ENCODE measurements at places on chromosomes 7 and 10. TPM values are rescaled to one million over a fixed set of nuclear protein-coding genes. Genes with fewer than 3 reads are reported as not detected.

DNA sequence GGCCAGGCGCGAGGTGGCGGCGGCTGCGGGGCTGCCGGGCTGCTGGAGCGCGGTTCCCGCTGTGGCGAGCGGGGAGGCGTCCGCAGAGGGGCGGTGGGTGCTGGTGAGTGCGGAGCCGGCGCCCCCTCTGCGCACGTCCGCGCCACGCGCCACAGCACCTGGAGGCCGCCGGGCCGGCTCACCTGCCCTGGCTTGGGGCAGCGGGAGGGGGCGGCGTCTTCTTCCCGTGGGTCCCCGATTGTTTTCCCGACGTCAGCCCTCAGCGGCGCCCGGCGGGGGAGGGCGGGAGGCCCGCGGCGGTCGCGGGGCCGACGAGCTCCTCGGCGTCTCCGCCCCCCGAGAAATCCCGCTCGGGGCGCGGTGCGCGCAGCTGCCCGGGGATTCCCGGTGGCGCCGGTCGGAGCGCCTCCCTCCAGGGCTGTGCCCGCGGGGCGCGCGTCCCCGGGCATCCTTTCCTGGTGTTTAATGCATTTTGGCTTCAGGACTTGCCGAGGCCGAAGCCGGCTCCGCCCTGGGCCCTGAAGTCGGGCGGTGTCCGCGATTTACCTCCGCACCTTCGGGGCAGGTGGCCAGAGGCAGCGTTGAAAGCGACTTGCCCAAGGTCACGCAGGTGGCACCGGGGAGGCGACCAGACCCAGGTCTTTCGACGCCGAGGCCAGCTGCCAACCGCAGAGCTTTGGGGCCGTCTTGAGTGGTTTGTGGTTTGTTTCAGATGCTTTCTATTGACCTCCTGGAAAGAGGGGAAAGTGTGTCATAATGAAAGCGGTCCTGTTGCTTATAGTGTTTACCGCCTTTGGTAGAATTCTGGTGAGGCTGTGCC, 561 bp downstream of the PLEKHA1 start:
- peak; percentile 29 for DNase-seq

- DNase-seq: no peak
Observed at GRCh38 chr7:77316219-77316978, 99.8 kb downstream of the GSAP start.

GRCh38 chr7:273327-273726, 16.6 kb upstream of the FOXL3 start:
- no peak for DNase-seq

- no peak for DNase-seq
Observed at GRCh38 chr10:75910032-75910431, 478.6 kb downstream of the LRMDA start.

DNA sequence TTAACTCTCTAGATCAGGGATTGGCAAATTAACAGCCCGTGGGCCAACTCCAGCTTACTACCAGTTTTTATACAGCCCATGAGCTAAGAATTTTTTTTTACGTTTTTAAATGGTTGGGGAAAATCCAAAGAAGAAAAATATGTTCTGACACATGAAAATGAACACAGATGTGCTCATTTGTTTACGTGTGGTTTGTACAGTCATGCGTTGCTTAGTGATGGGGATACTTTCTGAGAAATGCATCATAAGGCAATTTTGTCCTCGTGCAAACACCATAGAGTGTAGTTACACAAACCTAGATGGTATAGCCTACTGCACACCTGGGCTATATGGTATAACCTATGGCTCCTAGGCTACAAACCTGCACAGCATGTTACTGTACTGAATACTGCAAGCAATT, 8.3 kb upstream of the SMKR1 start:
- DNase-seq: no peak

GRCh38 chr10:125510998-125511397, 172.0 kb downstream of the TEX36 start:
- no peak for DNase-seq

- DNase-seq: no peak
Observed at GRCh38 chr7:149125189-149125862, 798 bp downstream of the ZNF425 start.

DNA sequence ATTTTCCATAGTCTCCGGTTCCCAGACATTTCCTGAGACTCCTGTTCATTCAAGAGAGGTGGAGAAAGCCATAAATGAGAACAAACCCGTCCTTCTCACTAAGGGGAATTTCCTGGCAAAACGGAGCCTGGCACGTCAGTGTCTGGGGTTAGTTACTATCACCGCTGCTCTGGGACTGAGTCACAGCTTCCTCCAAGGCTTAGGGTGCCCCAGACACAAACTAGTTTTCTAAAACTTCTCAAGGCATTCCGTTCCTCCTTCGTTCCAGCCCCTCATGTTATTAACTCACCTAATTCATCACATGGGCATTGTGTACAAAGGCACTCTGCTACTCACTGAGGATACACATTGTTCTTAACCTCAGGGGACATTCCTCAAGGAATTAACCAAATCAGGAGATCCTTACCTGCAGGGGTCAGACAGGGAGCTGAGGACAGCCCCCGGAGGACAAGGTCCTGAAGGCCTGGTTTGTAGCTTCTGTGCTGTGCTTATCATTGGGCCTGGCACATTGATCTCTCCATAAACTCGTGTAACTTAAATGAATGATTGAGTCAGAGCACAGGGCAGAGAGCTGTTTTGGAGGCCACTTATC, 103.0 kb upstream of the KLF6 start:
- no peak for DNase-seq

GRCh38 chr7:155984028-155984580, 171.8 kb upstream of the SHH start:
- DNase-seq: no peak

GRCh38 chr10:60473557-60473956, 83.9 kb upstream of the ANK3 start:
- no peak for DNase-seq

DNA sequence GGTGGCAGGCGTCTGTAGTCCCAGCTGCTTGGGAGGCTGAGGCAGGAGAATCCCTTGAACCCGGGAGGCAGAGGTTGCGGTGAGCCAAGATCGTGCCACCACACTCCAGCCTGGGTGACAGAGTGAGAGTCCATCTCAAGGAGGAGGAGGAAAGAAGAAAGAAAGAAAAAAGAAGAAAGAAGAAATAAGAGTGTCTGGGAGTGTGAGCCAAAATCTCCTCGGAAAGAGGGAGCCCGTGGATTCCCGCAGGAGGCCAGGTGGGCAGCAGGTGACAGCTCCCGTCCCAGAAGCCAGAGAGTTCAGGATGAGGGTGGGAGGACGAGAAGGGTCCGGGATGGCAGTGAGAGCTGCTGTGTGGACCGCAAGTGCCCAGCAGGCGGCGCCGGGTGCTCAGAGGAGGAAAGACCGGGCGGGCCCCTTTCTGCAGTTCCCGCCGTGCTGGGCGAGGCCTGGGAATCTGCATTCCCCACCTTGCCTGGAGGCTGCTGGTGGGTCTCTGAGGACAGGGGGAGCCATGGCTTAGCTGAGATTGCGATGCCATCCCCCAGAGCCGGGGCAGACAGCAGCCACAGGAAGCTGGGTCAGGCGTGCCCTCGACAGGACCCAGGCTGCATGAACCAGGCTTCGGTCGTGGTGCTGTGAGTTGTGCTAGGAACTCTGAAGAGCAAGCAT, 17.1 kb upstream of the AMZ1 start:
- DNase-seq: no peak

DNA sequence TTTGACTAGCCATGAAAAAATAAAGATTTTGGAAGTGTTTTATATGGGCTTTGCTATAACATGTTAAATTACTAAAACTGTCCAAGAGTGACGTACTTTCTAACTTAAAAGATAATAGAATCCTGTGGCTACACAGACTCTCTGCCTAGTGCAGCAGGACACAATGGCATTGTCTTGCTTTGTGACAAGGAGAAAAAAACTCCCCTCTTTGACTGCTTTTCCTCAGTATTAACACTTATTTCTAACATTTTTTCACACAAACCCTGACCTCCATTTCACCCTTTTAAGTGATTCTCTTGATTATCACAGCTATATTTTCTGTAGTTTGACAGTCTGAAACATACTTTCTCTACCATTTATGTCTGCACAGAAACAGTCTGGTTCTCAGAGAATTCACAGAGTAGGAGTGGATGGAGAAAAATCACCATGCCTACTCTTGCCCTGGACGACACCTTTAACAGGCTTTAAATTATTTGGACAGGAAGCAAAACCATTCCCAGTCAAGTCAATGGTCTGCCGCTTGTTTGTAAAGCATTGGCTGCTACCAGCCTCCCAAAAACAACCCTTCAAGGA, 336.3 kb upstream of the SMIM30 start:
- no peak for DNase-seq

DNA sequence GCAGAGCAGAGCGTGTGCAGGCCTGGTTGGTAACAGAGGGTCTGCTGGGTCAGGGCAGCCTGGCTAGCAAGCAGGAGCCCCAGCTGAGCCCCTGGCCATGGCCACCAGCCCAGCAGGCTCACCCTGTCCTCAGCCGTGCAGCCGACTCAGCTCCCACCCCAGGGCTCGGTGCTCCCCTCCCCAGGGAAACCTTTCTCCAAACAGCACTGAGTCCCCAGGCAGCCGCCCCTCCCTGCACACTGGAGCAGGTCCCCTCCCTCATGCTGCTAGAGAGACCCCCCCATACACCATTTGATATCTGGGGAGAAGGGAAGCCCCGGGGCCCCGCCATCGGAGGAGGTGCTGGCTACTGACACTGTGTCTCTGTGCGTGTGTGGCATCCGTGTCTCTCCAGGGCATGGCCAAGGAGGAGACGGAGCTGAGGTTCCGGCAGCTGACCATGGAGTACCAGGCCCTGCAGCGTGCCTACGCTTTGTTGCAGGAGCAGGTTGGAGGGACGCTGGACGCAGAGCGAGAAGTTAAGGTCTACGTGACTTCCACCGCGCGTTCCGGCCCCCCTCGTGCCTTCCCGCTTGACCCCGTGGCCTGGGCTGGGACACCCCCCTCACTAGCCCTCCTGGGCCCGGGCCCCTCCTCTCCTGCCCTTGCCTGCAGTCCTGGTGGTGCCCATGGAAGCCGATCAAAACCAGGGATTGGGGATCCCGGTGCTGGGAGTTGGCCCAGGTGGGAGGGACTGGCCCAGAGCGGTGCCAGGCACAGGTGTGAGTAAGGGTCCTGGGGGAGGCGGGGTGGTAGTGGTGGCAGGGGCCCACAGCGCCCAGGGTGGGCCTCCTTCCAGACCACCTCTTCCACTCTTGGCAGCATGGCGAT, 45.0 kb upstream of the DPYSL4 start:
- no peak for DNase-seq

- DNase-seq: no peak
Observed at GRCh38 chr7:77413861-77414424, 2.2 kb downstream of the GSAP start.

- DNase-seq: no peak
Observed at GRCh38 chr10:69407621-69408301, 9.0 kb downstream of the TACR2 start.

DNA sequence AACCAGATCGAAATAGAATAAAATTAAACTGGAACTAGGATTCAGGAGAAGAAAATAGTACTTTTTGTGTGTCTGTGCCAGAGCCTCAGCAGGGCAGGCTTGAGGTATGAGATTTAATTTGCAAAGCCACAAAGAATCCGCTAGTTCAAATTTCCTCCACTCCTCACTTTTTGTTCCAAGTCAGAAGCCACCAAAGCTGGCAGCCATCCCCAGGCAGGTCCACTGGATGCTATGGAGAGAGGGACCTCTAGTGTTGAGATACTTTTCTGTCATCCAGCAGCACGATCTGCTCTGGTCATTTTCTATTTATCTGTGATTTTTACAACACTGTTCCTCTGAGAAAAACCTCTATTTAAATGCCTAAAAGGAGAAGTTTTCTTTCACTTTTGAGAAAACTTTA, 147.9 kb upstream of the FRMD4A start:
- DNase-seq: no peak

DNA sequence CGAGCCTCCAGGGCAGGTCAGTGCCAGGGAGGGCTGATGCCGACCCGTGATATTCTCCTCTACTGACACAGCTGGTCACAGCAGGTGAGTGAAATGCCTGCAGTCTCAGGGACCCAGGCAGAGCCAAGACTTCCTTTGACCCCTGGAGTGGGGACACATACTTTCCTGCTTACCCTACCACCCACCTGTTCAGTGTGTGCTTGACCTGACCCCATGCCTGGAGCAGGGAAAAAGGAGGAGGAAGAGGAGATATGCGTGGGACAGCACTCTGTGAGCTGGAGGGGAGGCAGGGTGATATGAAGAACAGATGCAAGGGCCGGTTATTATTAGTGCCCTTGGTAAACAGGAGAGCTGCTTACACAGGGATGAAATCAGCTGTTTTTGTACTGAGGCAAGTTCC, 40.8 kb upstream of the WIPF3 start:
- no peak for DNase-seq

DNA sequence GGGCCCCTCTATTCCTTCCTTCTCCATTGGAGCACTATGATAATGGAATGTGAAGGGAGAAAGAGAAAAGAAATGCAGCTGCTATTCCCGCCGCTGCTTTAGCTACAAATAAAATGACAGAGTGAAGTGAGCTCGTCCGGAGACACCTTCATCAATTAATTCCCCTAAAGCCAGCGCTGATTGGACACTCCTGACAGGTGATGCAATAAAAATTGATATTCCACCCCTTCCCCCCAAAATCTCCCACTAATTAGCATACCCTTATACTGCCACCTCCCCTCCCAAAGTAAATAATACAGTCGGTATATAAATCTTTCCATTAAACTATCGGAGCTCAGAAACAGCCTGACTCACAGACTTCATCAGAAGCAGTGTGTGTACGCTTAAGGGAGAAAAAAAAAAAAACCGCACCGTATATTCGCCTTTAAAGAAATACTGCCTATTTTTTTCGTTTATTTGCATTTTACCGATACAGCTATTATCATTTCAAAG, 7.3 kb downstream of the SKIDA1 start:
- DNase-seq: peak; percentile 87

DNA sequence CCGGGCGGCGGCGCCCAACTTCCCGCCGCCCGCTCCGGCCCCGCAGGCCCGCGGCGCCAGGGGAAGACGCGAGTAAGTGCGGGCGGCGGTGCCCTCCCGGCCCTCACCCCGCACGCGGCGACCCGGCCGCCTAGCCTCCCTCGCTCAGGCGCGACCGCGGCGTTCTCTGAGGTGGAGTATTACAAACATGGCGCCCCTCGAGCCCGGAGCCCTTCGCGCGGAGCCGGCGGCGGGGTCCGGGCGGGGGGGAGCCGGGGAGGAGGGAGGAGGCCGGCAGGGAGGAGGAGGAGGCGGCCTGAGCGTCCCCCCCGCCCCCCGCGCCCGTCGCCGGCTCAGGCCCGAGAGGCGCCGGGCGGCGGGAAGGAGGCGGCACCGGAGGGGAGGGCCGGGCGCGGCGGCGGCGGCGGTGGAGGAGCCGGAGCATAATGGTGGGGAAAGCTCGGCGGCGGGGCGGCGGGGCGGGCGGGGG, at the start of gene ZMYND11:
Gene ZMYND11, plus strand, starts transcription at position 324 of the 469 bp plus-strand sequence. CDS start 44,558 bp downstream, outside the sequence.
- no peak for DNase-seq

MLXIPL gene
- polyA plus RNA-seq: 3.2 TPM

STRIP2 gene
- 2.8 TPM for polyA plus RNA-seq

EVX1 gene
- not detected for polyA plus RNA-seq

STAG3 gene
- 7.5 TPM for polyA plus RNA-seq

NACAD gene
- polyA plus RNA-seq: 12.3 TPM

All from left renal cortex interstitium (tissue), 4 donors.